Stimulated activated CD4-positive, alpha-beta T cell treated with anti-CD3 and anti-CD28 coated beads, Interleukin-4, amount 100 ng/mL, for 24 hours (primary cell): ENCODE measurements at places on chromosomes 11 and 22.

DNA sequence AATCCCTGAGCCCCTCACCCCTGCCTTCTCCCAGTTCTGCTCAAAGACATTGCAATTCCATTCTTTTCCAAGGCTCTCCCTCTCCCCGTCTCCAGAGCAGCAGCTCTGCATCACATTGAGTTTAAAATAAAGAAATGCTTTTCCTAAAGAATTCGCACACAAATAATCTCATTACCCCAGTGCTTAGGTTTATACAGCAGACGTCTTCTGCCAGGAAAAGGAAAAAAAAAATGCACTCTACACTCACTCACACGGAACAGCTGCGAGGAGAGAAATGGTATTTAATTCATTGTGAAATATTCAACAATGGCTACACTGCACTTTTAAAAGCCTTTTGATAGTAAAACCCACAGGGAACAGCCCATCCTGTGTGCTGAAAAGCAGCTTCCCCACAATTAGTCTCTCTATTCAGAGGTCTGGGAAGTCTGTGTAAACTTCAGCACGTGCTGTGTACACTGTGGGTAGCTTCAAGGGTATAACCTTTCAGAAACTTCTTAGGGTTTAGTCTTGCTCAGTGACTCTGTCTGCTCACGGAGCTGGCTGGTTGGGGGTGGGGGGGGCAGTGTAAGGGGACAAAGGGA, 42.8 kb downstream of the ETS1 start:
- DNase-seq, result peak; percentile 28

- DNase-seq, result peak; percentile 54
Observed at GRCh38 chr22:43883012-43883661, 8.7 kb downstream of the PNPLA5 start.

GRCh38 chr11:73258104-73259035, 13.8 kb upstream of the P2RY6 start:
- no peak for DNase-seq

- DNase-seq, result no peak
Observed at GRCh38 chr11:72237112-72237931, 6.7 kb downstream of the PHOX2A start.

- DNase-seq, result peak; percentile 26
Observed at GRCh38 chr11:44950031-44950624, 555 bp downstream of the TP53I11 start.

- no peak for DNase-seq
Observed at GRCh38 chr22:26574001-26574723, 15.8 kb downstream of the TPST2 start.

DNA sequence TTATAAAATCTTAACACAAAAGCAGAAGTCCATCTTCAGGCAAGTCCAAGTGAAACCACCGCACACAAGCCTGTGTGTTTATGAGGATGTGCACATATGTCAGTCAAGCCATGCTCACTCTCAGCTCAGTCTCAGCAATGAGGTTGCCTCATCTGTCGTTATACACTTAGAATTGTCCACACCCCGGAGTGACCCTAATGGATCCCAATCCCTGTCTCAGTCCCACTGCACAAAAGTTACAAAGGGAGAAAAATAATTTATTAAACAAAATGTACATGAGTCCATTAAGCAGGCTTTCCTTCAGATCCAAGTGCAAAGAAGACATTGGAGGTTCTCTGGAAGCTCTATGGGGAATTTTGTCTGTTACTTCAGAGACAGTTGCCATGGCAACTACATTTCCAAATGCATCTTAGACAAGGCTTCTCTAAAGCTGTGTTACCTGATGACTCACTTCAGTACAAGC, 24.4 kb downstream of the OR8B12 start:
- no peak for DNase-seq

- DNase-seq, result no peak
Observed at GRCh38 chr11:69240332-69241074, 53.5 kb upstream of the MYEOV start.

GRCh38 chr11:1259076-1259461, 36.2 kb downstream of the MUC5B start:
- no peak for DNase-seq

DNA sequence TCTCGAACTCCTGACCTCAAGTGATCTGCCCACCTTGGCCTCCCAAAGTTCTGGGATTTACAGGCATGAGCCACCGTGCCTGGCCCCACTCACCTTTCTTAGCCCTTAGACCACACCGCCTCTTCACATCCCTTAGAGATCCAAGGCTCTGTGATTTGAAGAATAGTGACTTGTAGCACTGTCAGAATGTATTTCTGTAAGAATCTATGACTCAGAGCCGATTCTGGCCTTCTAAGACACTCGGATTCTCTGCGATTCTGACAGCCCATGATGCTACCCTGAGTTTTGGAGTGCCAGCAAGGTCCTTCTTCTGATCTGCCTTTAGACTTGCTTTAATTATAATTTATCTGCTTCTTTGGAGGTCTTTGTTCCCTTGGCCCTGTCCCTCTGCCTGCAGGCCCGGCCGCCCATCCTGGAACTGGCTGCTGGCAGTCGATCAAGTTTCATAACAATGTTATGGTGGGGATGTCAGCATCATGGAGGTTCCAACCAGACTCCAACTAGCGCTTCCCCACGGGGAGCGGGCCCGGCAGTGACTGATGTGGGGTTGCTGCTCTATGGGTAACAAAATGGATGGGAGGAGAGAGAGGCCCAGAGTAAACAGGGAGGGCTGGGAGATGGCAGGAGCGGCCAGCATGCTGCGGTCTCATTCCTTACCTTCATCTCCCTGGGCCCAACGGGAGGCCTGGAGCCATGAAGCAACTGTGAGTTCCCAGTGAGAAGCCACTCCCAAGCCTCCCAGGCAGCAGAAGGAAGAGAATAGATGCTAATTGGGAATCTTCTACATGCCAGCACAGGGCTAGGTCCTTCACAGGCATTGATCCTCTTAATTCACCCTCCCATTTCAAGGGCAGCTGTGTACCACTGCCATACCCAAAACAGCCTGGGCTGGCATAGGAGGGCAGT, 55.7 kb upstream of the RASD2 start:
- DNase-seq, result no peak

DNA sequence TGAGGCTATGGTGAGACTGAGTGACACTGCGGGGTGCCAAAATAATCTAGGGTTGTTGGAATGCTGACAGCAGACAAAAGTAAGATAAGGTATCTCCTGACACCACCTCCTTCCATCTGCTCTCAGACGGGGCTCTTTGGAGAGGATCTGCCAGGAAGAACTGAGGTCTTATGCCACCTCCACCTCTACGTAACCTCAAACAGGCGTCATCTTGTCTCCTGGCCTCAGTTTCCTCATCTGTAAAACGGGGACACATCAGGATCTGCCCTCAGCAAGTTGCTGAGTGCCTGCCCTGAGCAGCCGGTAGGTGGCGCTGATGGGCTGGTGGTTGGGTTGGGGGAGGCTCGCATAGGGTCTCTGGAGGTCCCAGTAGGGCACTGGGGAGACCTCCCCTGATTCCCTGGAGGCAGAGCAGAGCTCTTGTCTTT, 1.7 kb upstream of the MYEOV start:
- peak; percentile 52 for DNase-seq

DNA sequence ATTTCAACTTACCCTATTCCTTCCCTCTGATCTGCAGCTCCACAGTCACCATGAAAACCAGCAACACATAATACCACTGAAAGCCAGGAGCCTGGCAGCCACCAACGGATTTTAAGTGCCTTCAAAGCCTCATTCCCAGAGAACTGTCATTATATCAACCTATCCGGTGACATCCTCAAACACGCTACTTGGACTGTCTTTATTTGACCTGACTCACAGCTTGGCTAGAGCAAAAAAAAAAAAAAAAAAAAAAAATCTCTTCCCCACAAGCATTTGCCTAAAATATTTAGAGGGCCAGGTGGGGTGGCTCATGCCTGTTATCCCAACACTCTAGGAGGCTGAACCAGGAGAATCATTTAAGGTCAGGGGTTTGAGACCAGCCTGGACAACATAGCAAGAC, 32.4 kb upstream of the ARHGAP32 start:
- DNase-seq, result no peak

DNA sequence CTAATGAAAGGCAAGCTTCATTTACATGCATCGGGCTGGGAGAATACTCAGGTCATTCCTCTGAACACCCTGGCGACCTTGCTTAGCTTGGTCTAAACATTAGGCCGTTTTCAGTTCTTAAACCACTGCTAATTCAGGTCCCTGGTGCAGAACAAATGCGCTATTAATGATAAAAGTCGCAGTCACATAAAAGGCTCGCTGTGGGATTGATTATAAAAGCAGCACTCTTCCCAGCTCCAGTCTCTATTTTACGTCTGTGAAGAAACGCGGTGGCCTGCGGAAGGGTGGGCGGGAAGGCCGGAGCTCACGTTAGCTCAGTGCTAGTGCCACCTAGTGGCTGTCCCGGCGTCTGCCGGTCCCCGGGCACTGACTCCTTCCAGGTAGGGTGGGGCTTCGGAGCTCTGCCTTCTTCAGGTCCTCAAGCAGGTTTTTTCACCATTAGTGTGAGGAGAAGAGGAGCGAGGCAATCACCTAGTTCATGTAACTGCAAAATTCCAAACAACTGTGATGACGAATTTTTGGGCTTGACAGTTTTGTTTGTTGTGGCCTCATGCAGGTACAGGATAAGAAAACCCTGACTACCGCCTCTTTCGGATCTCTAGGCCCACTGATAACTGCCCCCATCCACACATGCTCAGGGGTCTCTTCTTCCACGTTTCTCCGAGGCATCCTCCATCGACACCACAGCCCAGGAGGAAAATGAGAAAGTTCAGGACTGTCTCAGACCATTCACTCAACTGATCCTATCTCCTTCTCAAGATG, 66.5 kb upstream of the CLMP start:
- DNase-seq, result peak; percentile 64

DNA sequence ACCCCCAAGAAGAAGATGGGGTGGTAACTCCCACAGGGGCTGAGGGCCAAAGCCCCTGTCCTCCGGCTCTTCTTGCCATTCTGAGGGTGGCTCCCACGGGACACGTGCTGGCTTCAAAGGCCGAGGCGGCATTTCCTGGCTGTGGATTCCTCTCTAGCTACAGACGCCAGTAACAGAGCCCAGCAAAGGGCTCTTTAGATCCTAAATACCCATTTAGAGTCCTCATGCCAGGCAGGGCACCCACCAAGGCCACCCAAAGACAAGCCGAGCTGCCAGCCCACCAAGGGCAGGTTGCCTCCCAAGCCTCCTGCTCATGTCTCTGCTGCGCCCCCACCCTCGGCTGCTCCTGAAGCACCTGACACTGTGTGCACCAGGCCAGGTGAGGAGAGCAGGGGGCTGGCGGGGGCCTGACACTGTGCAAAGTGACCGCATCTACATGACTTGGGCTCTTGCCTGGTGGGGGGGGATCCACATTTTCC, 5.7 kb downstream of the LRFN4 start:
- DNase-seq, result no peak

DNA sequence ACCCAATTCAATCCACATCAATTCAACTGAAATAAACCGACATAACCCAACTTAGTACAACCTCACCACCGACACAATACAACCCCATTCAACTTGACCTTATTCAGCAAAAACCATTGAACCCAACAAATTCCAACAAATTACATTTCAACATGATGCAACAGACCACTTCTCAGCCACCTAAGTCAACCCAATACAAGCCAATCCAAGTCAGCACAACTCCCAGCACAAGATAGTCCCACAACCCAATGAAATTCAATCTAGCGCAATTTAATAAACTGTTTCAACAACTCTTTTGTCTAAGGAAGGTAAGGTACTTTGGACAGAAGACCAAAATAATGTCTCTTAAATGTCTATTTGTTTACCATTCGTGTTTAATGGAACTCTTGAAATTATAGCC, 226.0 kb downstream of the MIAT start:
- DNase-seq, result no peak

GRCh38 chr22:29323641-29324040, 8.1 kb upstream of the RASL10A start:
- no peak for DNase-seq

- no peak for DNase-seq
Observed at GRCh38 chr11:27444801-27445215, 27.8 kb downstream of the LGR4 start.

DNA sequence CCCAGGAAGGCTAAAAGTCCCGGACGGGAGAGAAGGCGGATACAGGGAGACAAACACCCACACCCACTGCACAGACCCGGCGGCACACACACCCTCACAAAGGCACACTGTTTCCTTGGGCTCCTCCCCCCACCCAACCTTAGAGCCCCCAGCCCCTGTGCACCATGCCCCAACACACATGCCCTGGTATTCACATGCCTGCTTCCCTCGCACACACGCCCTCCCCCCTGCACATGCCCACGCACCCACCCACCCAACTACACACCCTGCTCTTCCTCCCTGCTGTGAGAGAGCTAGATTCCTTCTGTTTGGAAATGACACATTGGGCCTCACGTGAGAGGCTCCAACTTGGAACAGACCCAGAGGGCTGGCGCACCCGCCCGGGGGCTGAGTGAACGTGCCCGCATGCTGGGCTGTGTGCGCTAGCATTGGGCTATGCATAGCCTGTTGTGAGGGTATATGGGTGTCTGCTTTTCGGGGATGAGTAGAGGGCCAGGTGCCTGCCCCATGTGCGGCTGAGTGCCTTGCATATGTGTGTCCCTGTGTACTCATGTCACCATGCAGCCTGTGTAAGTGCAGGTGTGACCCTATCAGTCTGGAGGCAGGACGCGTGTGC, 518 bp upstream of the CHRM1 start:
- DNase-seq, result no peak

DNA sequence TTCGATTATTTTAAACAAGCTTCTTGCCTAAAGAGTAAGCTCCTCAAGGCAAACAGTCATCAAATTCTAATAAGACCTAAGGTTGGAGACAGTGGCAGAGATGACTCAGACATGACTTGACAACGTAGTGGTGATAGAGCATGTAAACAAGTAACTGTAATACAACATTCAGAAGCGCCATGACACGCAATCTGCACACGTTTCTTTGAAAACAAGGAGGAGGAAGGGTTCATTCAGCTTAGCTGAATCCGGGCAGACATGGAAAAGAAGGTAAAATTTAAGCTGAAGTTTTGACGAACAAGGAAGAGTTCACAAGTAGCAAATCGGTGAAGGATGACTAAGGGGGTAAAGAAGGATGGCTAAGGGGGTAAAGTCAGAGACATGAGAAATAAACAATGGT, 152.4 kb upstream of the ZC3H12C start:
- DNase-seq, result no peak

DNA sequence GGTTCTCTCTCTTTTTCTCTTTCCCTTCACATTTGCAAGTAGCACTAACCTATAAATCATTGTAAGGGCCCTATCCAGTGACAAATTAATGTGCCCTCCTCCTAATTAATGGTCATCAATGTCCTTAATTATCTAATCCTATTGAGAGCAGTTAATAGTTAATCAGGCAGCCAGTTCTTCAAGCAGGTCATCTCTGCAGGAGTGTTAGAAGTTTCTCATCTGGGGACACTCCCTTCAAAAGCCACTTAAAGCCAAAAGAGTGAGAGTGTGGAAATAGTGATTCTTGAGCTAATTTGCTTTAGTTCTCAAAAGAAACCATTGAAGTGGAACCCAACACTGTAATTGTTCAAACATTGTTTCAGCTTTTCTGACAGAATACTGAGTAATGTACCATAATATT, 141.6 kb downstream of the ELP4 start:
- DNase-seq, result no peak
